ENCODE measurements at places on chromosomes 3 and 15. TPM values are rescaled to one million over a fixed set of nuclear protein-coding genes. Genes with fewer than 3 reads are reported as not detected.

GRCh38 chr3:71005702-71006321 is 577.7 kb downstream of the FOXP1 start:
- DNase-seq, result no peak

GRCh38 chr3:140871022-140871421 is 70.6 kb upstream of the SLC25A36 start:
- no peak for DNase-seq

- DNase-seq, result no peak
Measured at GRCh38 chr15:88019656-88020055, 236.9 kb downstream of the NTRK3 start.

GRCh38 chr15:65021488-65021887 is 8.0 kb downstream of the MTFMT start:
- no peak for DNase-seq

- DNase-seq, result no peak
Measured at GRCh38 chr15:59642351-59642750, 15.0 kb downstream of the GTF2A2 start.

DNA sequence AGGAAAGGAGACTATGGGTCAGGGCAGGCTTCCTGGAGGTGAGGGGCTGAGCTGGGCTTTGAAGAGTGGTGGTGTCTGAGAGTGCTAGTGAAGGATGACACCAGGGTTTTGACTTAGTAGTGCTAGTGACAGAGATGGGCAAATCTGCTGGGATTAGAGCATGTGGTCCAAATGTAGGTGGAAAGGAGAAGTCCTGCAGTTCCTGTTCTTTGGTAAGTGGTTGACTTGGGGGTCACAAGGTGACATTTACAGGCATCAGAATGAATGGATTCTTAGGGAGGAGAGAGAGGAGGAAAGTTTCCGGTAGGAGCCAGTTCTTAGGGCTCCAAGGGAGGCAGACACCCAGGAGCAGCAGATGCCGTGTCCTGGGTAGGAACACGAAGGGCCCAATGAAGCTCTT is 796 bp upstream of the DOCK3 start:
- DNase-seq, result no peak

DNA sequence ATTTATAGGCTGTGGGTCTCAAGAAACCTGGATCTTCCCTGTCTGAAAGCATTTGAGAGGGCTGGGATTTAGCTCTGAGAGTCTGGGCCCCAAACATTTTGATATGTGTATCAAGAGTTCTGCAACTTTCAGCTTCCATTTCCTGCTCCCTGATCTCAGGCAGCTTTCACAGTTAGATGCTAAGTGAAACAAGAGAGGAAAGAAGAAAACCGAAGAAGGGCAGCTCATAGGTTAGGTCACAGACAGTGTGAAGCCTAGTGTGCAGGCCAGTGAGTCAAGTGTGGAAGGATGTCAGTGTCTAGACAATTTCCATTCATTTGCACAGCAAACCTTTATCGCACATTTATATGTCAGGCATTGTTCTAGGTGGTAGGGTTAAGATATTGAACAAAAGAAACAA is 173.6 kb upstream of the PROK2 start:
- DNase-seq, result no peak

AGBL1 gene
- not detected for total RNA-seq

ATP13A4 gene
- total RNA-seq, result 3.0 TPM

HDDC3 gene
- 27.4 TPM for total RNA-seq

- no peak for DNase-seq
Measured at GRCh38 chr3:169634618-169635236, 28.8 kb downstream of the MECOM start.

DNA sequence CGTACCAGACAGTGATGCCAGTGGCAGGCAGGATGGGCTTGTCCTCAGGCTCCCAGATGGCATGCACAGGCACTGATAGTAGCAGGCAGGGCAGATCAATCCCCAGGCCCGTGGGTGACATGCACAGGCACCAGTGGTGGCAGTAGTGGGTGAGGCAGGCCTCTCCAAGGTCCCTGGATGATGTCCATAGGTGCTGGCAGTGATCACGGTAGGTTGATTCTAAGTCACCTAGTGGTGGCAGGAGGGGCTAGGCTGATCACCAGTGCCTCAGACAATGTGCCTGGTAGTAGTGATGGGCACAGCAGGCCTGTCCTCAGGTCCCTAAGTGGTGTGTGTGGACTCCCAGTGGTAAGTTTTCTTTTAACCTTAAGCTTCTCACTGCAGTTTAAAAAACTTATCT is 19.6 kb downstream of the CEP63 start:
- no peak for DNase-seq

GRCh38 chr15:87219650-87220615 is 1036.6 kb downstream of the NTRK3 start:
- no peak for DNase-seq

DNA sequence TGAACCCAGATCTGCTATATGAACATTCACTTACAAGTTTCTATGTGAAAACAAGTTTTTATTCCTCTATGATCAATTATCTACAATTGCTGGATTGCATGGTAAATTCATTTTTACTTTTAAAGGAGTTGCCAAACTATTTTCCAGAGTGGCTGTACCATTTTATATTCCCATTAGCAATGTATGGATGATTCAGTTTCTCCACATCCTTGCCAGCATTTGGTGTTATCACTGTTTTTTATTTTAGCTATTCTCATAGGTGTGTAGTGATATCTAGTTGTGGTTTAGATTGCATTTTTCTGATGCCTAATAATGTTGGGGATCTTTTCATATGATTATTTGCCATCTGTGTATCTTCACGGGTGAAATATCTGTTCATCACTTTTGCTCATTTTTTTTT is 78.3 kb downstream of the APBA2 start:
- DNase-seq, result no peak

DNA sequence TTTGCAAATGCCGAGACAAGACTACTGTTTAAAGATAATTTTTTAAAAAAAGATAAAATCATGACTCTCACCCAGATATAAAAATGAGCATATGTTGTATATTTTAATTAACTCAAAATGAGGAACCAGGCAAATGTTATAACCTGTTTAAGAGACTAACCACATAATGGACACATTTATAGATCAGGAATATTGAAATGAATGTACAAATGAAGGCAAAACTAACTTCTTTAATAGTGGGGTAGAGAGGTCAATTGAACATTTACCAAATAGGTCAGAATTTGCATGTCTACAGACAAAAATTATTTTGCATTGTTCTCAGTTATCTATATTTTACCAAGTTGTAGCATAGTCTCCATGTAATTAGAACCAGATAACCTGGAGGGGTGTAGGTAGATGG is 134.3 kb upstream of the PFN2 start:
- no peak for DNase-seq

- DNase-seq, result no peak
Measured at GRCh38 chr3:115350606-115351005, 203.5 kb upstream of the ZBTB20 start.

C2CD4B gene
- not detected for total RNA-seq

- no peak for DNase-seq
Measured at GRCh38 chr15:47711655-47712054, 5.7 kb upstream of the SEMA6D start.

GRCh38 chr3:160804762-160805161 is 48.7 kb downstream of the PPM1L start:
- no peak for DNase-seq

- no peak for DNase-seq
Measured at GRCh38 chr3:127750226-127751031, 71.9 kb downstream of the MGLL start.

- no peak for DNase-seq
Measured at GRCh38 chr3:55688154-55688553, 201.0 kb upstream of the WNT5A start.

DNA sequence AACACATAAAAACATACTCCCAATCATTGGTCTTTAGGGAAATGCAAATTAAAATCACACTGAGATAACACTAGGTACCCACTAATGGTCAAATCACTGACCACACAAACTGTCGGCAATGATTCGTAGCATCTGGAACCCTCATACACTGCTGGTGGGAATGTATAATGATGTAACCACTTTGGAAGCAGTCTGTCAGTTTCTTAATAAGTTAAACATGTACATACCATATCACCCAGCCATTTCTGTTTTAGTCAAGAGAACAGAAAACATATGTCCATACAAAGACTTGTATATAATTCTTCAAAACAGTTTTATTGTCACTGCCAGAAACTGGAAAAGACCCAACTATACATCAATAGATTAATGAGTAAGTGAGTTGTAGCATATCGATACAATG is 63.3 kb upstream of the LRRC3B start:
- no peak for DNase-seq

CEP19 gene
- total RNA-seq, result 7.8 TPM

- DNase-seq, result no peak
Measured at GRCh38 chr15:66647358-66647757, 54.7 kb upstream of the SMAD6 start.

Measured in CD4-positive, alpha-beta memory T cell (primary cell).